ENCODE measurements at places on chromosomes 6 and 20.

DNA sequence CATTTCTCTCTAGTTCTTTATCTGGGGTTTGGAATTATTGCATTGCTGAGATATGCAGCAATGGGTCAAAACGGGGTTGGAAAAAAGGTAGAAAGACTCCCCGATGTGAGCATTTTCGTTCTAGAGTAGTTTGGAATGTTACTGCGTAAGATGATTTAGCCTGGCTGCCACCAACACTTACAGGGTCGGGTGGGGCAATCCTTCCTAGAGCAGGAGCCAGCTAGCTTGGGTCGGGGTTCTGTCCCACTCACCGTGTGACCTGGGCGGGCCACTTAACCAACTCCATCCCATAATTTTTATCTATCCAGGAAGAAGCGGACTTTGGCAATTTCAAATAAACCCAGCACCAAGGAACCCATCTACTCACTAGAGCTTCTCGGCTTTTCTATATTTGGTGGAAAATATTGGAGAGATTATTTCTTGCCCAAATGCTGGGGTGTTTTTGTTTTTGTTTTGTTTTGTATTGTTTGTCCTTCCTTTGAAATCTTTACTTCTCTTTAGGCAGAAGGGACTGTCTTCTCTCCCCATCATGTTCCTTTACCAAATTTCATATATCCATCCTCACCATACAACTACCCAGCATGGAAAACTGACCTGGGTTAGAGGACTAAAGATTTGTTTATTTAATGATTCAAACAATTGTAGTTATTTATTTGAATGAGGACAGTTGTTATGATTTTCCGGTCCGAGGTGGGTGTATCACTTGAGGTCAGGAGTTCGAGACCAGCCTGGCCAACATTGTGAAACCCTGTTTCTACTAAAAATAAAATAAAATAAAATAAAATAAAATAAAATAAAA lies 72.4 kb downstream of the GPX5 start:
- DNase-seq = no peak

- no peak for DNase-seq
Observed at GRCh38 chr20:63297371-63297781, 4.4 kb downstream of the COL20A1 start.

DNA sequence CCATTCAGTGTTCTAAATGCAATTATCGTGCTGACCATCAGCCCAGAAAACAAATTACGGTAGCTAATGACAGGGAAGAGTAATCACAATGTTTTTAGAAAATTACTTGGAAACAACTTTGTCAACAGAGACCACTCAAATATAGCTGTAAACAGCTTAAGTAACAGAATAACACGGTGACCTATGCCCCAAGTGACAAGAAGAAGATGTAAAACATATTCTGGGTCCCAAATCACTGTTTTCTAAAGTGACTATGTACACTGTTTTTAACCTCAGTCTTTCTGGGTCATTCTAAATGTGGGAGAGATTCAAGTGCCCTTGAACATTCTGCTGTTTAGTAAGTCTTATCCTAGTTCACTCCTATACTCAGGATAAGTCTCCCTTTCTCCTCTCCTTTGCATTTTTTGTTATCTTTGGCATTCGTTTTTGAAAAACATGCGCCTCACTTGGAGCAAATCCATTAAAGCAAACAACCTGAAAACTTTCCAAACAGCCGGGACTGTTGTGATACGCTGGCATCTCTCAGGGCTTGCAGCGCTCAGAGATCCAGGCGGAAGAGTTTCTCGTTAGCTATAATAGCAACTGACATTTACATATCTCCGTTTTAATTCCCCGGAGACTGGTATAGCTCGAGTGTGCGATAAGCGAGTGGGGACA lies 114.5 kb upstream of the SOX4 start:
- no peak for DNase-seq

GRCh38 chr6:87968435-87969278 lies 79.0 kb upstream of the SPACA1 start:
- DNase-seq = no peak

- no peak for DNase-seq
Observed at GRCh38 chr6:169162752-169163407, 90.8 kb downstream of the THBS2 start.
